ENCODE measurements at places on chromosomes 7 and 10.

GRCh38 chr7:43040461-43040860, 72.0 kb upstream of the HECW1 start:
- no peak for DNase-seq

GRCh38 chr10:57303566-57303965, 942.5 kb upstream of the ZWINT start:
- no peak for DNase-seq

DNA sequence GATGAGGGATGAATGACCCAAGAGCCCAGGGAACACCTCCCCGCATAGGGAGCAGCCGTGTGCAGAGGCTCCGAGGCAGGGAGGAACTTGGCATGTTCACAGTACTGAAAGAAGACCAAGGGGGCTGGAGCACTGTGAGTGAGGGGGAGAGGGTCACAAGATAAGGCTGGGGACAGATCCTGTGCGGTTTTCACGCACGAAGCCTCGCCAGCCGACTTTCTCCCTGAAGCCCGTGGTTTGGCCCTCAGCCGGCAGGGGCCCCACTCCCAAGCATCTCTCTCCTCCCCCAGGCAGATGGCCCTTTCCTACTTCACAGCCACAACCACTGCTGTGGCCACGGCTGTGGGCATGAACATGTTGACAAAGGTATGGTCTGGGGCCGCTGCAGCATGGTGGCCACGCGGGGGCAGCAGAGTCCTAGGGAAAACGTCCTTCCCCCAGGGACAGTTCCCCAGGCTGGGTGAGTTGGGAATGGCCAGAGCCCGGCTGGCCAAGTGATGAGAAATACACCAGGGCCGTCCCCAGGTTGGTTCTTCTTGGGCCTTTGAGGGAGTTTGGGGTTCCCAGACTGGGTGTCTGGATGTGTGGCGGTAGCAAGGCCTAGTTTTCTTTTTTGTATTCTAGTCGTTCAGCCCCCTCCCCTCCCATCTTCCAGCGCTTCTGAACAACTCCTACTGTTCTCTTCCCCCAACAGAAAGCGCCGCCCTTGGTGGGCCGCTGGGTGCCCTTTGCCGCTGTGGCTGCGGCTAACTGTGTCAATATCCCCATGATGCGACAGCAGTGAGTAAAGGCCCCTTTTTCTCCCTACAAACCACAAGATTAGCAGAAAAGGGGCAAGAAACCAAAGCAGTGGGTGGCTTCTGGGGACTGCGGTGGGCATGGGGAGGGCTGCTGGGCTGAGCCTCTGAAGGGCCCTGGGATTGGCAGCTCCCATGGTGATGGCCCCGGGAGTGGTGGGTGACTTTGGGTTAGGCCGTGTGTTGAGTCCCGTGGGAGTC, 14.4 kb upstream of the WBP1L start:
- peak; percentile 63 for DNase-seq

GRCh38 chr7:8481752-8482446, 48.5 kb downstream of the NXPH1 start:
- DNase-seq = no peak

- peak; percentile 56 for DNase-seq
Observed at GRCh38 chr7:28096713-28097112, 83.9 kb downstream of the JAZF1 start.

DNA sequence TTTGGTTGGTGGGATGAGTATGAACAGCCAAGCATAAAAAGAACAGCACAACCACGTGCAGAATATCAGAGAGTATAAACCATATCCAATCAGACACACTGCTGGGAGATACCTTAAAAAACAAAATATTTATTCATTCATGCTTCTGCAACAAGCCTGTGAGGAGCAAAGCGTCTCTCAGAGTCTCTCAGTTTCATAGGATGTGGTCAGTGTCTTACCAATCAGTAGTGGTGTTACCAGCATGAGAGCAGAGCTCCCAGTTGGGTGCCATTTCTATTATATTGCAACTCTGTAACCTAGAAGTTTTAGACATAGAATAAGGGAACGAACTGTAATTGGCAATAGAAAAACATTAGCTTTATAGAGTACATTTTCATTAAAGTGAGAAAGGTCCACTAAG, 445.9 kb upstream of the LRRN3 start:
- DNase-seq = no peak
